ENCODE measurements at places on chromosomes 4 and X.

- DNase-seq = no peak
Observed at GRCh38 chr4:184620212-184620867, 28.9 kb downstream of the CASP3 start.

DNA sequence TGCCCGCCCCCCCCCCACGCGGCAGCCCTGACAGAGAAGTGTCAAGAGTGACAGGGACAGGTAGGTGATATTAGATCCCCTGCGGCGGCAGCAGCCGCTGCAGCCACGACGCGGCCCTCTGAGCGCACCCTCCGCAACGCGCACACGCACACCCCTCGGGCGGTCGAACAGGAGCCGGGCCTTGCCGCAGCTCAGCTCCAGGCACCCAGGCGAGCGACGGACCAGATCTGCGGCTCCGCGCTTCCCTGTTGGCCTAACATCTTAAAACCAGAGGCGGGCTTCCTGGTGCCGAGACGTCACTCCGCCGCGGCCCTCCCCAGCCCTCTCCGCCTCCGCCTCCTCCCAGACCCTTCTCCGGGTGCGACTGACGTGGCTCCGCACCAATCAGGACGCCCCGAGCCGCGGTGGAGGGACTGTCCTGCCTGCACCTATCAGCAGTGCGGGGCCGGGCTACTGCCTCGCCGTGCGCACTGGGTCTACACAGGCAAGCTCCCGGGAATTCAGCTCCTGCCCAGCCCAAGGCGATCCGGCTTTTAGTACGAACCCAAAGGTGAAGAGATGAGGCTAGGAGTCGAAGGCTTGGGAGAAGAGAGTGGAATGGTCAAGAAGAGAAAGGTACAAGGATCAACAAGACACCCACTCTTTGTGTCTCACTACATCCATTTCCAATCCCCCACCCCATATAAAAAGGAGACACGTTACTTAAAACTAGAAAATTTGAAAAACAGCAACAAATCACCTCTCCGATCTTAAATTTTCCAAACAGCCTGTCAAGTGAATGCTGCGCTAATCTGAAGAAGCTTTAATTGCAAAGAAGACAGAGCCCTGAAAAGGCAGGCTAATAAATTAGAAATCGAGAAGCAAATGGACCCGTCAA is at the start of gene PITX2:
Gene PITX2 (minus strand): TSS at position 237 of the 877 bp plus-strand sequence. CDS start 617 bp downstream, outside the sequence.
- no peak for DNase-seq

DNA sequence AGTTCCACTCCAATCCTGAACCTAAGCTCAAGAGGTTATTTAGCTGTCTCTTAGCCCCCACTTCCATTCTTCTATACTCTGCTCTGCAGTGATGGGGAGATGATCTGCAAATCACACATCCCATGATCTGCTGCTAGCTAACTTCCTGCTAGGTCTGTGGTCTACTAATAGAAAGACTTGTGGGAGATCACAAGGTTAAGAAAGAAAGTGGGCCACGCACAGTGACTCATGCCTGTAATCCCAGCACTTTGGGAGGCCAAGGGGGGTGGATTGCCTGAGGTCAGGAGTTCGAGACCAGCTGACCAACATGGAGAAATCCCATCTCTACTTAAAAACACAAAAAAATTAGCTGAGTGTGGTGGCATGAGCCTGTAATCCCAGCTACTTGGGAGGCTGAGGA is 471.1 kb upstream of the NWD2 start:
- DNase-seq = no peak

DNA sequence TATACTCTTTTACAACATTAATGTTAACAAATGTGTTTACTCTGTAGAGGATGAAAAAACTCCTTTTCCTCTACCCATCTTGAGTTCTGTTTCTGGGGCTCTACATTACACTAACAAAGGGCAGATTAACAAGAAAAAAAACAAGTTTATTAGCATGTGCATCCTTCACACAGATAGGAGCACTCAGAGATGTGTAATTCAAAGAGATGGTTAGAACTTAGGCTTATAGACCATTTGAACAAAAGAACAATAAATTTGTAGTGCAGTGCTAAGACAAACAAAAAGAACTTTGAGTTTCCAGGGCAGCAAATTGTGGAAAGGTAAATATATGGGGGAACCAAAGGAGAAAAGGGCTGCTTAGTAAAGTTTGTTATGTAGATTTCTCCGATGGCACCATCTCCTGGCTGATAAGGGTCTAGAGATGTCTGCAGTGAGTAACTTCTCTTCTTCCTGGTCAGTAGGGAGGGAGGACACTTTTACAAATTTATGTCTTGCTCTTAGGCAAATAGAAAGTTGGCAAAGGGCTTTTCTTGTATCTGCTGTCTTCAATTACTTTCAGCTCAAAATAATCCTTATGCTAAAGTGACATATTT is 1249.9 kb upstream of the TENM3 start:
- no peak for DNase-seq

DNA sequence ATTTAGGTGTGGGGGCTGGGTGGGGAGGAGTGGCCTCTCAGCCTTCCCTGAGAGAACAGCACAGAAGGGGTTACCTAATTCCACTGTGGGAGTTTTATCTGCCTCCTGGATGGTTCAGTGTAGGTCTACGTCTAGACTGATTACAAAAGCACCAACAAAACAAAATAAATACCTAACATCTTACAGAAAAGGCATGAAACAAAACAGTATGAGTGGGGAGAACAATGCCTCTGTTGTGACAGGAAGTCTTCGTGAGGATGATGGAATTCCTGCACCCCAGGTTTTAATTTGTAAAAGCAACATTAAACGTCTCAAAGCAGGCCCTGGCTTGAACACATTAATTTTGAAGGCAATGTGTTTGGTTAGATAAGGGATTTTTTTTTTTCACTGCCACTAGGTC is 112.1 kb upstream of the GPC4 start:
- no peak for DNase-seq

DNA sequence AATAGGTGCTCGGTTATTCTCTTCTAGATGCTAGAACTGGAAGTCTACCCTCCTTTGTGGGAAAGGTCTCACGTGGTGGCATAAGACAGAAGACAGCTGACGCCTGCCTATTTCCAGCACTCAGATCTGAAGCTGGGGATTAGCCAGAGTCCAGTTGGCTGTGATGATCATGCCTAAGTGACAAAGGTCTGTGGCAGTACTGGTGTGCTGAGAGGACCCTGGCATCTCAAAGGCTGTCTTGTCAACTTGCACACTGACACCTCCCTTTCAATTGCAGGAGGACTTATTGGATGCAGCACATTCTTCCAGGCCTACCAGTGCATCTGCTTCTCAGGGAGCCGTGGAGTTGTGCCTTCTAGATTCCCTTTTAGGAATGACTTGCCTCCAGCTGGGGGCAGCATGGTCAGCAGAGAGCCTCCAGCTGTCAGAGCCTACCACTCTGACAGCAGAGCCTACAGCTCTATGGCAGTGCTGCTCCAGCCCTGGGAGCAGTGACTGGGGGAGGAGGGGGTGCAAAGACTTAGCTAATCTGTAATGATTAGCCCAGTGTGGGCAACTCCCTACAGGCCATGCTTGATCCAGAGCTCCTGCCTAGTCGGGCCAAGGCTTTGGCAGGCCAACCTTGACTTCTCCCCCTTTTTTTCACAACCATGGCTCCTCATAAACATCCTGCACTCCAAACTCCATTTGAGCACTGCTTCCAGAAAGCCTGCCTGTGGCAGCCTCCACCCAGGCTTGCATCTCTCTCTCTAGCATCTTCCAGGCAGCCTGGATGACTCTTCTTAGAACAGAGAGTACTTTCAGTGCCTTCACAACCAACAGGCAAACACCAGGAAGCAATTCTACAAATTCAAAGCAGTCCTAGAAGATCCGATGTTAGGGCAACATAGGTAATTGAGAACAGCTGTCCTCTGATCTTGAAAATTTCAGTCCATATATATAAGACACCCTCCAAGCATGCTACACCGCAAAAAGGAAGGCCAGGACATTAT is 13.8 kb upstream of the FGFBP2 start:
- no peak for DNase-seq

GRCh38 chr4:102404431-102404969 is 59.2 kb upstream of the SLC39A8 start:
- DNase-seq = no peak

DNA sequence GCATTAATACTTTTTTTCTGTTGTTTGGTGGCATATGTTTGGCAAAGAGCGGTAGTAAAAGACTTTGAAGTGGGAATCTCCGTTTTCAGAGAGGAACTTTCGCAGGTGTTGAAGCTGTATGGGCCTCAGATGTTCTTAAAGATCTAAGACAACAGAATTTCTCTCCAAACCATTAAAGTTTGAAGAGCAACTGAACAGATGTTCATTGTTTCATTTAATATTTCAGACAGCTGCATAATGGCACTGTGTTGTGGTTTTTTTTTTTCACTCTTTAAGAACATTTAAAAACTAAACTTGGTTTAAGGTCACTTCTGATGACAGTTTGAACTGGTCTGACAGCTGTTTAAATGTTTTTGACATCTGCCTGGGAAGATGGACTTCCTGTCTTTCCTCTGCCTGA is 882.7 kb upstream of the PCDH10 start:
- DNase-seq = no peak

- no peak for DNase-seq
Observed at GRCh38 chr4:153725136-153725830, 34.5 kb downstream of the RNF175 start.

GRCh38 chr4:87717276-87718031 is 67.4 kb downstream of the DMP1 start:
- no peak for DNase-seq

DNA sequence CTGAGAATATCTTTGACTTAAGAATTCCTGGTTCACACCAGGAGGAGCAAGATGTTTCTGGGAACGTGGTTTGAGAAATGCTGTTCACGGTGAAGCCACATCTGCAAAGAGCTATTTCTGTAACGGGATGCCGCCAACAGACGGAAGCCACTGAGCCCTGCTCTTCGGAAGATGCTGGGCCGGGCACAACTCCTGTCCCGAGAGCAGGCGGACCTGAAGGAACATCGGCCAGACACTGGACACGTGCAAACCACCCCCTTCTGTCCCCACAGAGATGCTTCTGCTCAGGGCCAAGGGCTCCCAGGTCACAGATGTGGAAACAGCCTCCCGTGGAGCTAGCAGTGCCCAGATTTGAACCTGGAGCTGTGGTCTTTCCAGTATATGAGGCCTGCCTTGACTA is 24.3 kb downstream of the HMX1 start:
- no peak for DNase-seq

Measured in stimulated activated CD4-positive, alpha-beta T cell treated with anti-CD3 and anti-CD28 coated beads, Interleukin-15, amount 100 ng/mL, for 1 hour (primary cell).